ENCODE measurements at places on chromosomes 3 and 15. TPM values are rescaled to one million over a fixed set of nuclear protein-coding genes. Genes with fewer than 3 reads are reported as not detected.
A peak's percentile ranks its signal among the peaks of the same experiment; 100 is the strongest.

DNA sequence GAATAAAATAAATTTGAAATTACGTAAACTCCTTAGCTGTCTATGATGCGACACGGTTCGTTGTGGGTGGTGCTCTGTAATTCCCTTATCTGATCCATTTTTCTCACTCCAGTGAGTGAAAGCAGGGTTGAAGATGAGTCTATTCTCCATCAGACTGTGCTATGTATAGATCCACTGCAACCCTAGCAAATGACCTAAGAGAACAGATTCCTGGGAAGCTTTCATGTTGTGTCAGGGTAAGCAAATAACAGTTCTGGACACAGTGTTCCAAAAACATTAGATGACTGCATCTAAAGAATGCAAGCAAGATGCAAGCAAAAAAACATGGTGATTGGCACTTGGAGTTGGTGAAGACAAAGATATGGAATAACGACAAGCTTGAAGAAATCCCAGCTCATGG, 239.3 kb downstream of the SLC9A9 start:
- no peaks in the 10 kb centered on the region for H3K36me3 ChIP-seq
- H3K27ac ChIP-seq, result no peak overlapping the region
- H3K4me3 ChIP-seq, result no peak overlapping the region
- no peak for DNase-seq
- no peaks in the 10 kb centered on the region for H3K27me3 ChIP-seq

The SLC22A14 gene
- total RNA-seq, result 0.28 TPM

- H3K36me3 ChIP-seq, result no peaks in the 10 kb centered on the region
- H3K4me3 ChIP-seq, result no peak overlapping the region
- no peaks in the 10 kb centered on the region for H3K4me1 ChIP-seq
- DNase-seq, result no peak
- no peak overlapping the region for H3K27ac ChIP-seq
- no peaks in the 10 kb centered on the region for H3K27me3 ChIP-seq
Measured at GRCh38 chr15:44788748-44789147, 52.4 kb downstream of the TRIM69 start.

The GABRA5 gene
- total RNA-seq, result not detected

The CHRNA7 gene
- 3.8 TPM for total RNA-seq

DNA sequence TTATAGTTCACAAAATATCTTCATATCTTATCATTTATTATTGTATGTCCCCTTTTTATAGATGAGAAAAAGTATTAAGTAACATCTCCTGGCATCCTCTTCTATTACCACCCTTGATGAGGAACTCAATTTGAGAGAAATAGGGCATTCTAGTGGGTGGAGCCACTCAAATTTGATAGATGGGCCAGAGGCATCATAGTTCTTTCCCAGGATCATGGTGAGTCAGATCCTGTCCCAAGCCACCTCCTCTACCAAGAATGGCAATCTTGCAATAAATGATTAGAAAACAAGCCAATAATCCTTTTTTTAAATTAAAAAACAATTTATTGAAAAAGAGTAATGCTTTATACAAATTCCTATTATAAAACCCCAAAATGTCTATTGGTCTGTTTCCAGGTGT, 16.8 kb downstream of the CLDN1 start:
- H3K27me3 ChIP-seq, result no peaks in the 10 kb centered on the region
- no peak for DNase-seq
- peak overlapping the region; percentile 62 for H3K27ac ChIP-seq
- H3K36me3 ChIP-seq, result no peaks in the 10 kb centered on the region
- H3K4me1 ChIP-seq, result peaks cover 9% of the 10 kb centered on the region

The WDR49 gene
- 1.7 TPM for total RNA-seq

GRCh38 chr3:127490271-127491023, 100.1 kb downstream of the TPRA1 start:
- no peak for DNase-seq
- H3K4me1 ChIP-seq, result no peaks in the 10 kb centered on the region
- H3K27ac ChIP-seq, result no peak overlapping the region
- H3K27me3 ChIP-seq, result no peaks in the 10 kb centered on the region

DNA sequence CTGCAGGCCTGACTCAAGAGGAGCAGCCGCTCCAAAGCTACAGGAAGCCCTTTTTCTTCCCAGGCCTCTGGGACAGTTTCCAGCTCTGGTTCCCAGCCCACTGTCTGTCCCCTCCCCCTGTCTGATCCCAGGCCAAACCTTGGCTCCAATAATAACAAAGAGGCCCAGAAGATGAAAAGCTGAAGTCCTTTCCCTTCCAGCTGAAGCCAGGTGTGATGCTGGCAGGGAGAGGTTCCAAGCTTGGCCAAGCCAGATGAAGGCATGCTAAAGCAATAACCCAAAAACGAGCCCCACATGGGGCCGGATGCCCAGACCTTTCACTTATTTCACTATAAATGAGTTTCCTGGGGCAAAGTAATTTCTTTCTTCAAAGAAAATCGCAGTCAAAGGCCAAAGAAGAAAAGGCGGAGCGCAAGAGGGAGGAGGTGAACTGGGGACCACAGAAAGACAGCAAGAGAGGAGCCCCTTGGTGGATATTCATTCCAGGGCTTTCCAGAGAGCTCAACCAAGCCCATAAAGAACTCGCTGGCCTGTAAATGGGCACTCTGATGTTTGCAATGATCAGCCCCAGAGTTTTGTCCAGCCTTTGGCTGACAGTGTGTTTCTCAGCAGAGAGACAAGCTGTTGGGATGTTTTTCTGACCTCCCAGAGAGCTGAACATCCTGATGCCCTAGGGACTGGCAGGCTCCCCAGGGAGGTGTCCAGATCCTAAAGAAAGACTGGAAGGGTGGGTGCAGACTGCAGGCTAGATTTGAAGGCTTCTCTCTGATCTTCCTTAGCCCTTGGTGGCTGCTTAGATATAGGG, 157.6 kb downstream of the UACA start:
- peaks cover 7% of the 10 kb centered on the region for H3K4me1 ChIP-seq
- DNase-seq, result peak; percentile 77
- H3K36me3 ChIP-seq, result no peaks in the 10 kb centered on the region
- peak overlapping the region; percentile 52 for H3K27ac ChIP-seq

Measured in uterus (tissue), 4 donors.